ENCODE measurements at places on chromosomes 16 and 17. TPM values are rescaled to one million over a fixed set of nuclear protein-coding genes. Genes with fewer than 3 reads are reported as not detected.

The SALL1 gene
- total RNA-seq, result 7.9 TPM

The B4GALNT2 gene
- total RNA-seq, result not detected

The RCVRN gene
- total RNA-seq, result not detected

The FBXL20 gene
- total RNA-seq, result 13.1 TPM

GRCh38 chr17:1762901-1763898 lies 1.3 kb downstream of the SERPINF1 start:
- H3K36me3 ChIP-seq, result no peaks in the 10 kb centered on the region
- peak; percentile 92 for DNase-seq
- peak overlapping the region; percentile 12 for H3K4me3 ChIP-seq
- peak overlapping the region; percentile 74 for H3K27ac ChIP-seq
- no peaks in the 10 kb centered on the region for H3K27me3 ChIP-seq
- peaks cover 20% of the 10 kb centered on the region for H3K4me1 ChIP-seq

- no peaks in the 10 kb centered on the region for H3K4me1 ChIP-seq
- no peak overlapping the region for H3K4me3 ChIP-seq
Observed at GRCh38 chr16:74291577-74292208, 4.9 kb upstream of the PSMD7 start.

DNA sequence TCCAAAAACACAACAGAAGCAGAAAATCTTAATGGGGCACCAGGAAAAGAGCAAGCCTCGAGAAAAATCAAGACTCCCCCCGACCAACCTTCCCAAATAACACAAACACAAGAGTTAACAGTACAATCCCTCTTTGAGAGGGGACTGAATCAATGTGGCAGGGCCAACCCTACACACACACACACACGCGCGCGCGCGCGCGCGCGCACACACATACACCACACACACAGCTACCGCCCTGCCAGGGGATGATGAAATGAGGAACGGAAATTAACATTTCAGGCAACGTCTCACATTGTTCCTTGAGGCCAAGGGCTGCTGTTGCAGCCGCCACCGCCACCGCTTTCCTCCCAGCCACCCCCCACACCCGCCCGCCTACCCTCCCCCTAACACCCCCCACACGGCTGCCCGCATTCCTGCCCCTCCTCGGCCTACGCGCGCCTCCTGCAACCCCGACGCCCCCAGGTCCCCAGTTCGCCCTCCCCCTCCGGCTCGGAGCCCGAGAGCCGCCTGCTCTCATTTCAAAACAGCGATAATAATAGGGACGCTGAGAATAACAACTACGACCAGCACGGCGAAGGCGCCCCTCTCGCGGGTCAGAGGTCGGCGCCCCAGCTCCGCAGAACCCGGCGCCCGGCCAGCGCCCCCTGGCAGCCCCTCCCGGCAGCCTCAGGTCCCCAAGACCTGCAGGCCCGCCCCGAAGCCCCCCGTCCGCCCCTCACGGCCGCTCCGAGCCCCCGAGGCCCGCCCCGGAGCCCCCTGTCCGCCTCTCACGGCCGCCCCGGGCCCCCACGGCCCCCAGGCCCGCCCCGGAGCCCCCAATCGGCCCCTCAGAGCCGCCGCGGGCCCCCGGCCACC lies 1.1 kb downstream of the ANKRD11 start:
- no peaks in the 10 kb centered on the region for H3K27me3 ChIP-seq
- peaks cover 33% of the 10 kb centered on the region for H3K4me1 ChIP-seq
- peak overlapping the region; percentile 99 for H3K27ac ChIP-seq

DNA sequence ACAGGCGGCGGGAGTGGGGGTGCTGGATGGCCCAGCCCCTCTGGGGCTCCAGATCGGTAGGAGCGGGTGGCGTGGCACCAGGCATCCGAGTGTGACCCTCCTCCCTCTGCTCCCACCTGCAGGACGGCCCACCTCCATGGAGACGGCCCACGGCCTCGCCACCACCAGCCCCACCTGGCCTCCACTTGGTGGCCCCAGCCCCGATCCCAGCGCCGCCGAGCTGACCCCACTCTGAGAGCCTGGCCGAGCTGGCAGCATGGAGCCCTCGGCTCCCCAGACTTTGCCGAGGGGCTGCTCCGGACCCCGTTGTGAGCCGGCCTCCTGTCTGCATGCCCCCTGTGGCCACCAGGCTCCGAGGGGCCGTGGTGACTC lies 4.7 kb upstream of the NUDT16L1 start:
- no peak for DNase-seq
- H3K27ac ChIP-seq, result no peak overlapping the region
- no peaks in the 10 kb centered on the region for H3K27me3 ChIP-seq

DNA sequence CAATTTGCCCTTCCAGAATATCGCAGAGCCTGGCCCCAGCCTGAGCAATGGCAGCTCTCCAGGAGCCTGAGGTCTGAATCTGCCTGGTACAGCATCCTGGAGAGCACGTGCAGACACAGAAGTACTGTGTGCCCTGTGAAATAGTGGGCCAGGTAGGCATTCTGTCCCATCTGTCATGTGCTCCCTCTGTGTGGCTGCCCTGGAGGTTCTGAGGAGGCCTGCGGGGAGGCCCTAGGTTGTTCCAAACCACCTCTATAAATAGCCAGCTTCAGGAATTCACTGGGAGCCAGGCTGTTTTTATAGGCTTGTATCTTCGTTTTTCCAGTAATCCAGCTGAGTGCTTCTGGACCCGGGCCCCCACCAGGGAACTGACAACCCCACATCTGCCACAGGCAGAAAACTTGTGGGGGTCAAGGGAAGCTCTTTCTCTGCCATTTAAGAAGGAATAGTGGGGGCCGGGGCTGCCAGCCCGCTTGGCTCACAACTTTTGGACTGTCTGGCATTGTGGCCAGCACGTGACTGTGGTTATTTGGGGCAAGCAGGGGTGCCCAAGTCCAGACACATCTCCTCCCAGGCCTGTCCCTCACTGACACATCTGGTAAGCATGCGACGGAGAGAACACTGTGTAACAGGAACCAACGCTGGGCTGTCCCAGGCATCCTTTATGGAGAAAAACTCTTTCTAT lies 356.3 kb upstream of the TNRC6C start:
- peaks cover 21% of the 10 kb centered on the region for H3K4me1 ChIP-seq
- no peak overlapping the region for H3K4me3 ChIP-seq

DNA sequence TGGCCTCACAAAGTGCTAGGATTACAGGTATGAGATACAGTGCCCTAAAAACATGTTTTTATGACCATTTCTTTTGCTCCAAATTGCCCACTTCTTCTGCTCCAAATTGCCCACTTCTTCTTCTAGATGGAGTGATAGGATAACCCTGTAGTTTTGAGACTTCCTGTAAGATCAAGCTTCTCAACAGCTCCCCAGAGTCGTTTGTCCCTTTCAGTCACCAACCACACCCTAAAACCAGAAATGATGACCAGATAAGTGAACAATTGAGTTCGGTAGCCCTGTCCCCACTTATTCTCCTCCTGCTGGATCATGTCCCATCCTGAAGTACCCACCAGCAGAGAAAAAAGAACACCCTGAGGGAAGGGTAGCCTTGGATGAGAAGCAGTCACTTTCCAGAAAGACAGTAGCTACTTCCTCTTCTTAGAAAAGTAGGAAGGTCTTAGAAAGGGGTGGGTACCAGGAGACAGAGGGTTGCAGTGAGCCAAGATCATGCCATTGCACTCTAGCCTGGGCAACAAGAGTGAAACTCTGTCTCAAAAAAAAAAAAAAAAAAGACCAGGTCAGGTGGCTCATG lies 2.5 kb downstream of the ODAD4 start:
- no peak overlapping the region for H3K27ac ChIP-seq
- H3K4me3 ChIP-seq, result no peak overlapping the region
- H3K4me1 ChIP-seq, result peaks cover 14% of the 10 kb centered on the region
- H3K36me3 ChIP-seq, result peaks cover 2% of the 10 kb centered on the region

- no peak for DNase-seq
- H3K4me3 ChIP-seq, result no peak overlapping the region
- H3K4me1 ChIP-seq, result no peaks in the 10 kb centered on the region
- peak overlapping the region; percentile 17 for H3K27ac ChIP-seq
- no peaks in the 10 kb centered on the region for H3K27me3 ChIP-seq
Observed at GRCh38 chr17:63609816-63610573, 9.3 kb downstream of the TACO1 start.

DNA sequence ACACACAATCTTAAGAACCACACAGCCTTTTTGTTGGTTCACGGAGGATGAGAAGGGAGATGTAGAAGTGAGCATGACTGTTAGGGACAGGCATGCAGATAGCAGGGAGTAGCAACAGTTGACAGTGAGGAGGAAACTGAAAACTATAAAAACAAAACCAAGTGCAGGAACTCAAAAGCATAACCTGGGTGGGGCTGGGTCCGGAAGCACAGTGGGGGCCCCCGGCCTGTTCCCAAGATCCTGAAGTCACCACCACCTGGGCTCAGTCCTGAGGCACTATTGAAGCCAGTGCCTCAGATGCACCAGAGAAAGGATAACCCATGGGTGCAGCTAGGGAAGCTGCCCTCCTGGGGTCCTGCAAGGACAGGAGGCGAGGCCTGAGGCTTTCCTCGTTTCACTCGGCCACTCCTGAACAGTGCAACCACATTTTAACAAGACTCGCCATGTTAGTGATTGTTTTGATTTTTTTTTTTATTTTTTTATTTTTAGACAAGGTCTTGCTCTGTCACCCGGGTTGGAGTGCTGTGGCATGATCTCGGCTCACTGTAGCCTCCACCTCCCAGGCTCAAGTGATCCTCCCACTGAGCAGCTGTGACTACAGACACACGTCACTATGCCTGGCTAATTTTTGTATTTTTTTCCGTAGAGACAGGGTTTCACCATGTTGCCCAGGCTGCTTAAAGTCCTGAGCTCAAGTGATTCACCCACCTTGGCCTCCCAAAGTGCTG lies 27.7 kb upstream of the CBX4 start:
- no peaks in the 10 kb centered on the region for H3K36me3 ChIP-seq
- H3K4me1 ChIP-seq, result no peaks in the 10 kb centered on the region
- DNase-seq, result no peak
- H3K27me3 ChIP-seq, result no peaks in the 10 kb centered on the region

DNA sequence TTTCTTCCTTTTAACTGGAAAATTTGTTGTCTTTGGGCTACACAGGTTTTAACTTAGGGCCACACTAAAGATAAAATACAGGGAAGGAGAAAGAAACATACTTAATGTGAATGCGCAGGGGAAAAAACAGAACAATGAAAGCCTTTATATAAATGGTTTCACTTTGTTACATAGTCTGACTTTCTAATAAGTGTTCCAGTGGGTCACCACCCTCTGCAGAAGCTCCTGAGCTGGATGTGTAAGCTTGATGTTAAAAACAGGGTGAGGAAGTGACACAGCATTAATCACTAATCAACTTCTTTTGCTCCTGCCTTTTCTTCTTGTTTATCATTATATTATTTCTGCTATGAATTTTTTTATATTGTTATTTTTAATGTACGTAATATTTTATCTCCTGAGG lies 445.6 kb upstream of the CA10 start:
- DNase-seq, result peak; percentile 11
- H3K4me3 ChIP-seq, result no peak overlapping the region
- no peak overlapping the region for H3K27ac ChIP-seq
- H3K4me1 ChIP-seq, result no peaks in the 10 kb centered on the region
- H3K27me3 ChIP-seq, result no peaks in the 10 kb centered on the region

DNA sequence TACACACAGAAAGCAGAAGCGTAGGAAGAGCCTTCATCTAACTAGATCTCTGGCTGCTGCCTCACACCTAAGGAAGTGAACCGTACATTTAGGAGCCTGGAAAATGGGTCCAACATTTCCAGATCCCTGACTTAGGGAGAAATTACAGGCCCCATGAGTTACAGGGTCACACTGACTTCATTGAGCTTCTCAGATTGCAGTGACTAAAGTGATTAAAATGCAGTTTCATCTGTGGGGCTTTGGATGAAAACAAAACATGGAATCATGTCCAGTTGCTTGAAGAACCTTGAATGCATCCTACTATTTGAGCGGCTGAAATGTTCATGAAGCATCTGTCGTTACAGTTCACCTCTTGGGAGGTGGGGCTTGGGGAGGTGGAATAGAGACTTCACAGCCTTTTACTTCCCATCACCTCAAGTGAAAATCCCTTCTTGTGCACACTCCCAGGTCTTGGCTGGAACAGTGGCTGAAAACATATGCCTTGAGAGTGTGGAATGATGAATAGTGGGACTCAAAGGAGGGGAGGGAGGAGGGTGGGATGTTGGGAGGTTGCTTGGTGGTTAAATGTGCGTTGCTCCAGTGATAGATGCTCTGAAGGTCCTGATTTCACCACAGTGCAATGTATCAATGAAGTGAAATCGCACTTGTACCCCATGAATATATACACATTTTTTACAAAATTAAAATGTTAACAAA lies 19.7 kb downstream of the TEKT3 start:
- no peak overlapping the region for H3K4me3 ChIP-seq
- no peaks in the 10 kb centered on the region for H3K4me1 ChIP-seq
- DNase-seq, result no peak
- H3K27me3 ChIP-seq, result peaks cover 6% of the 10 kb centered on the region
- no peak overlapping the region for H3K27ac ChIP-seq

DNA sequence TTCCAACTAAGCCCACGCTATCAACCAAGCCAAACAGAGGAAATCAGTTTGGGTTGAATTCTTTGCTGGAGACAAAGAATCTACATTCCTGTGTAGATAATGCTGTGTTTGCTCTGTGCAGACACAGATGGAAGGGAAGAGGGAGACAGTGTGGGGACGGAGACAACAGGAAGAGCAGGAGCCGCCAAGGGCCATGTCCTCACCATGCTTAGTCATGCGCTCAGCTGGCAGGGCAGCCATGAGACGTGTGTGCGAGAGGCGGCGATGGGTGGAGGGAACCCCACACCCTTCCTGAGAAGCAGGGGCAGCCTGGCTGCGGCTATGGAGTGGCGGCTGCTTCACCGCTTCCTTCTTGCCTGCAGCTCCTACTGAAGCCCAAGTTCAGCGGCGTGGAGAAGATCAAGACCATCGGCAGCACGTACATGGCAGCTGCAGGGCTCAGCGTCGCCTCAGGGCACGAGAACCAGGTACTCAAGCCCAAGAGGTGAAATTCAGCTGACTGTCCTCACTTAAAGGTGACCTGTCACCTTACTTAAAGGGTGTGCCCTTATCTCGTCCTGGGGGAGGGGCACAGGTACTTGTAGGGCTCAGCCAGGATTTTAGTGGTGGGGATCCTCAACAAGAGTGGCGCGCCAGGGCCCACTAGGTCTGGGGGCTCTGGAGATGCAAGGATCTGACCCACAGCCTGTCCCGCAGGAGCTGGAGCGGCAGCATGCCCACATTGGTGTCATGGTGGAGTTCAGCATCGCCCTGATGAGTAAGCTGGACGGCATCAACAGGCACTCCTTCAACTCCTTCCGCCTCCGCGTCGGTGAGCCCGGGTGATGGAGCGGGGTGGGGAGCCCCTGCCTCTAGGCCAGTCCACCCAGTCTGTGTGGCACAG lies 47.5 kb downstream of the ADCY7 start:
- H3K27ac ChIP-seq, result peak overlapping the region; percentile 64
- H3K27me3 ChIP-seq, result no peaks in the 10 kb centered on the region
- peaks cover 13% of the 10 kb centered on the region for H3K4me1 ChIP-seq

- no peaks in the 10 kb centered on the region for H3K27me3 ChIP-seq
- no peak overlapping the region for H3K4me3 ChIP-seq
- H3K4me1 ChIP-seq, result peaks cover 16% of the 10 kb centered on the region
Observed at GRCh38 chr16:58096249-58096648, 32.9 kb downstream of the CFAP20 start.

GRCh38 chr17:78675316-78675616 lies 98.1 kb upstream of the DNAH17 start:
- H3K4me1 ChIP-seq, result no peaks in the 10 kb centered on the region
- peaks cover 30% of the 10 kb centered on the region for H3K36me3 ChIP-seq
- no peak overlapping the region for H3K4me3 ChIP-seq
- no peaks in the 10 kb centered on the region for H3K27me3 ChIP-seq
